ENCODE measurements at places on chromosomes 3 and 15. TPM values are rescaled to one million over a fixed set of nuclear protein-coding genes. Genes with fewer than 3 reads are reported as not detected.

SERINC4 gene
- total RNA-seq, result 0.16 TPM

DNA sequence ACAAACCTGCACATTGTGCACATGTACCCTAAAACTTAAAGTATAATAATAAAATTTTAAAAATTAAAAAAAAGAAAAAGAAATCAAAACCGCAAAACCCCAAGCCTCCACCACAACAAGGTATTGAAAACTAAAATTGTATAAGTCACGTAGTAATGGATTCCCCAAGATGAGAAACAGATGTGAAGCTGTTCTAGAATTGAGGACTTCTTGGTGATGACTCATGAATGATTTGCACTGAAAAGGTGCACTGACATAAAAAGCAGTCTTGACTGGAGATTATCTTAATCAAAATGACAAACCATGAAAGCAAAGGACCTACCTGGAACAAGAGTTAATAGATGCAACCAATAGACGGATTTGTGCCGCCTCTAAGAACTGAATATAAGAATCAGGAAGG is 225.8 kb downstream of the MYRIP start:
- peaks cover 33% of the 10 kb centered on the region for H3K4me1 ChIP-seq
- DNase-seq, result no peak
- peaks cover 7% of the 10 kb centered on the region for H3K36me3 ChIP-seq
- H3K27me3 ChIP-seq, result no peaks in the 10 kb centered on the region
- no peak overlapping the region for H3K27ac ChIP-seq
- H3K4me3 ChIP-seq, result no peak overlapping the region

DNA sequence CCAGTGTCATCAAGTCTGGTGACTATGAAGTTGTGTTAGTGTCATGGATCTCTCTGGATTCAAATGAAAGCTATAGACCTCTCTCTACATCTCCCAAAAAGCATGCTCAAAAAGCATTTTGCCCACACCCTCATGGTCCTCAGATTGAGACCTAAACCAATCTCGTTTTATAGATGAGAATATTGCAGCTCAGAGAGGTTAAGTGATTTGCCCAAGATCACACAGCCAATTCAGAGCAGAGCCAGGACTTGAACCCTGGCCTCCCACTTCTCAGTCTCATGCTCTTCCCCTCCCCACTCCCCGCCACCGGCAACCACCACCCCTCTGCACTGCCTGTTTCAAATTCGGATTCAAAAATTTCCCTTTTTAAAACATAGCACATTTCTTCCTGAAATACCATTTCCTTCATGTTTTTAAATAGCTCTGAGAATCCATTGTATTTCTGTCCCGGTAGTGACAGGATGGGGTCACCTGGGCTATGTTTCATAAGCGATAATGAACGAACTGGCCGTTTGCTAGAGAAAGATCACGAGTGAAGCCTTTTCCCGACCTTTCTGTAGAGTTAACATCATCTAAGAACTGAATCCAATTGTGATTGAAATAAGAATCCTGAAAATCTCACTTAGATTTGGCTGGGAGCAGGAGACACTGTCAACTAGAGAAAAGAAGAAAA is 769 bp downstream of the SSUH2 start:
- no peak overlapping the region for H3K27ac ChIP-seq
- H3K36me3 ChIP-seq, result no peaks in the 10 kb centered on the region
- H3K27me3 ChIP-seq, result peaks cover 2% of the 10 kb centered on the region
- no peak for DNase-seq

GRCh38 chr3:16821053-16821452 is 63.7 kb upstream of the PLCL2 start:
- no peaks in the 10 kb centered on the region for H3K27me3 ChIP-seq
- no peak overlapping the region for H3K4me3 ChIP-seq
- DNase-seq, result no peak

- DNase-seq, result no peak
- no peak overlapping the region for H3K4me3 ChIP-seq
- H3K4me1 ChIP-seq, result peaks cover 15% of the 10 kb centered on the region
- no peak overlapping the region for H3K27ac ChIP-seq
Observed at GRCh38 chr3:139318431-139318816, 25.4 kb upstream of the MRPS22 start.

- DNase-seq, result no peak
- no peak overlapping the region for H3K27ac ChIP-seq
- H3K27me3 ChIP-seq, result no peaks in the 10 kb centered on the region
- peaks cover 13% of the 10 kb centered on the region for H3K4me1 ChIP-seq
Observed at GRCh38 chr3:103810167-103810566, 1375.4 kb downstream of the ZPLD1 start.

DNA sequence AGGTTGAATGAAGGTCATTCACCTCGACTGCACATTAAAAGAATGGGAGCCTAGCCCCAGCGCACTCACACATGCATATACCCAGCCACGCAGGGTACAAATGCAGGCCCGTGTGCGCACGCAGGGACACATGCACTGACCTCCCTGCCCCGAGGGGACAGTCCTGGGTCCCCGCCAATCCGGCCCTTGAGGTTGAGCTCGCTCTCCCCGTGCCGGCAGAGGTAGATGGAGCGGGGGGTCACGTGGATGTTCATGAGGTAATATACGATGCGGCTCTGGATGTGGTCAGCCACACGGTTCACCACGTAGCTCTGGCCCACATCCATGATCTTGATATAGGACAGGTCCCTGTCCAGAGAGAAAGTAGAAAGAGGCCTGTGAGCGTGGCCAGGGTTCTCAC is 20.5 kb downstream of the PFKFB4 start:
- no peak overlapping the region for H3K4me3 ChIP-seq
- no peak overlapping the region for H3K27ac ChIP-seq
- peaks cover 65% of the 10 kb centered on the region for H3K36me3 ChIP-seq

DNA sequence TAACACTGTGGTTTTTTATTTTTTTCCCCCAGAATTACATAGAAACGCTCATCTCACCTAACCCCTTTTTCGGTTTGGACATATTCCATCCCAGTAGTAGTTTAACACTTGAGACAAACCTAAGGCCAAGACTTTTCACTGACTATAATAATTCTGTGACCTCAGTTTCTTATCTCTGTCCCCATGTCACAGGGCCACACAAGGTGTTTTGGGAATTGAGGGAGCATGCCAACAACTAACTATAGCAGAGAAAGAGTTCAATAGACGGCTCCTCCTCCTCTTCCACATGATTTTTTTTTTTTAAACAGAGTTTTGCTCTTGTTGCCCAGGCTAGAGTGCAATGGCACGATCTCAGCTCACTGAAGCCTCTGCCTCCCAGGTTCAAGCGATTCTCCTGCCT is 27.4 kb upstream of the GHSR start:
- H3K27ac ChIP-seq, result no peak overlapping the region
- peaks cover 20% of the 10 kb centered on the region for H3K4me1 ChIP-seq
- H3K4me3 ChIP-seq, result no peak overlapping the region
- no peaks in the 10 kb centered on the region for H3K27me3 ChIP-seq
- H3K36me3 ChIP-seq, result peaks cover 6% of the 10 kb centered on the region
- DNase-seq, result no peak

- H3K36me3 ChIP-seq, result no peaks in the 10 kb centered on the region
- no peak overlapping the region for H3K27ac ChIP-seq
- H3K4me1 ChIP-seq, result peaks cover 61% of the 10 kb centered on the region
- no peak overlapping the region for H3K4me3 ChIP-seq
Observed at GRCh38 chr15:74220475-74221248, 15.5 kb upstream of the CCDC33 start.

DNA sequence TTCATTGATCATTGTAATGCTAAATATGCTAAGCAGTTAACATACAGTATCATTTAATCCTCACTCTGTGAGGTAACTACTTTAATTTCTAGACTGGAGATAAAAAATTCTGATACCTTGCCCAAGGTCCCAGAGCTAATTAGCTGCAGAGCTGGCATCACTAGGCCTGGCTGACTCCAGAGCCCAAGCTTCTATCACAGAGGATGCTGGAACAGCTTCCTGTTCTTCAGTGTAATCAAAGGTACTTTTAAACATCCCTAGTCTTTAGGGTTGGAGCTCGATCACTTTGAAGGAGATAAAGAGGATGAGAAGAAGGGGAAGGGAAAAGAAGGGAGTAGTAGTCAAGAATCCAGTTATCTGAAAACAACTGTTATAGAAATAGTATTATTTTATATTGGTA is 37.1 kb upstream of the BOC start:
- H3K27me3 ChIP-seq, result no peaks in the 10 kb centered on the region
- DNase-seq, result no peak
- no peak overlapping the region for H3K27ac ChIP-seq

DNA sequence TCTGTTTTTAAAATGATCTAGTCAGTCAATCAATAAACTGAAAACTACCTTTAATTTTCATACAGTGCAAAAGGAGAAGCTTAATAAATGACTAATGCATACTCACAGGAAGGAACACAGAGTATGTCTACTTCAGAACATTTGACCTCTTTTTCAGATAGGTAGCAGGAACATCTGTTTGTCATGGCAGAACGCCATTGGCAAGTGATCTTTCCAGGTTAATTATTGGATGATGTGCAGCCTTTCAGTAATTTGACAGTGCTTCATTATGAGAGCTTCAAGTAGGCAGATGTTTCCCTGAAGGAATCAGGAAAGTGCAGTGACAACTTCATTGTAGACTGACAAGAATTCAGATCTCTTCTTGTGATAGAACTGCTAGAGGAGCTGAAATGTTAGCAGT is 325.0 kb downstream of the OTOL1 start:
- H3K27ac ChIP-seq, result no peak overlapping the region
- peaks cover 4% of the 10 kb centered on the region for H3K4me1 ChIP-seq
- no peaks in the 10 kb centered on the region for H3K36me3 ChIP-seq
- H3K4me3 ChIP-seq, result no peak overlapping the region
